AG09319 (cell line): ENCODE measurements at places on chromosomes 11 and 22.

DNA sequence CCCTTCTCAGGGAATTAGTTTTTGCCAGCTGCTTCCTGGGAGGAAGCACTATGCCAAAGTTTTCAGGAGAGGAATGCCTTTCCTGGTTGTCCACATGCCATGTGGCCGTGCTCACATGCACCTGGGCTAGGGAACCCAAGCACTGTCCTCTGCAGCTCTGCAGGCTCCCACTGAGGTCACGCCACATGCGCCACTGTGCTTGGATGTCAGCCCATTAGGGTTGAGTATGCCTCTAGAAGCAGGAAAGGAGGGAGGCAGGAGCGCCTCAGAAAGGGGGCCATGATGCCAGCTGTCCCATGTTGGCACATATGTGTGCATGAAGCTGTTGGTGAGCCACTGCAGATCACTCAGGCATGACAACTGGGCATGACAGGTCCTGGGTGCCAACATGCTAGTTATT is 81.6 kb upstream of the SUSD2 start:
- no peak for DNase-seq

DNA sequence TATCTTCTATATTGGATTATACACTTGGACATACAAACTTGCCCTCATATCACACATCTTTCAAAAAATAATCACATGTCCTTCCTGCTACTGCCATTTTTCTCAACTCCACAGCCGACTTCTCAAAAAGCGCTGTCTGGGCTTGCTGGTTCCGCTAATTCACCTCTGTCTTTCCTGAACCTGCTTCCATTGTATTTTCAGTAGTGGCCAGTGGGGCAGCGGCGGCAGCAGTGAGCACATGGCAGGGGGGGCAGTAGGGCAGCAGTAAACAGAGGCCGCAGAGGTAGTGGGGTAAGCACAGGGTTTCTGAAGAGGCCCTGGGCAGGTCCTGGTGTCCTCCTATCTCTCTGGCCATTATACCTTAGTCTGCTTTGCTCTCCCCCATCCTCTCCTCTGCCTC is 126.3 kb downstream of the RRAS2 start:
- no peak for DNase-seq

DNA sequence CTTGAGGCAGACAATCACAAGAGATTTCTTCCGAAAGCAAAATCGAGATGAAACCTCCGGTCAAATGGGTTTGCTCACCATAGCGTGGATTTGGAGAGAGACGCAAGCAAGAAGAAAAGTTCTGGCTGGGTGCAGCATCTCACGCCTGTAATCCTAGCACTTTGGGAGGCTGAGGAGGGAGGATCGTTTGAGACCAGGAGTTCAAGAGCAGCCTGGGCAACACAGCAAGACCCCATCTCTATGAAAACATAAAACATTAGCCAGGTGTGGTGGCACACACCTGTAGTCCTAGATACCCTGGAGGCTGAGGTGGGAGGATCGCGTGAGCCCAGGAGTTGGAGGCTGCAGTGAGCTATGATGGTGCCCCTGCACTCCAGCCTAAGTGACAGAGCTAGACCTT is 24.4 kb downstream of the MN1 start:
- no peak for DNase-seq

- DNase-seq, result no peak
Measured at GRCh38 chr11:62928011-62928410, 6.8 kb upstream of the CHRM1 start.

DNA sequence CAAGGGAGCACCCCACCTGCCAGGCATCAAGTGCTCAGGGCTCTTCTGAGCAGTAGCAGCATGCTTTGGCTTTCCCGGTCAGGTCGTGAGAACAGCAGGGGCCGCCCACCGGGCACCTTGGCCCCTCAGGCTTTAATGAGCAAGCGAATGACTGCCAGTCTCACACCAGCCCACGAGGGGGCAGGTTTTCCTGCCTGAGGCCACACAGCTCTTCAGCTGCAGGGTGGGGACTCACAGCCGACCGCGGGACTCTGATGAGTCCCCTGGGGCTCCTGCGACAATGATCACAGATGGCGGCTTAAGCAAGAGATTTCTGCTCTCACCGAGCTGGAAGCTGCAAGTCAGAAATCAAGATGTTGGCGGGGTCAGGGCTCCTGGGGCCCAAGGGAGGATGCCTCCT is 14.3 kb upstream of the FGF19 start:
- no peak for DNase-seq

DNA sequence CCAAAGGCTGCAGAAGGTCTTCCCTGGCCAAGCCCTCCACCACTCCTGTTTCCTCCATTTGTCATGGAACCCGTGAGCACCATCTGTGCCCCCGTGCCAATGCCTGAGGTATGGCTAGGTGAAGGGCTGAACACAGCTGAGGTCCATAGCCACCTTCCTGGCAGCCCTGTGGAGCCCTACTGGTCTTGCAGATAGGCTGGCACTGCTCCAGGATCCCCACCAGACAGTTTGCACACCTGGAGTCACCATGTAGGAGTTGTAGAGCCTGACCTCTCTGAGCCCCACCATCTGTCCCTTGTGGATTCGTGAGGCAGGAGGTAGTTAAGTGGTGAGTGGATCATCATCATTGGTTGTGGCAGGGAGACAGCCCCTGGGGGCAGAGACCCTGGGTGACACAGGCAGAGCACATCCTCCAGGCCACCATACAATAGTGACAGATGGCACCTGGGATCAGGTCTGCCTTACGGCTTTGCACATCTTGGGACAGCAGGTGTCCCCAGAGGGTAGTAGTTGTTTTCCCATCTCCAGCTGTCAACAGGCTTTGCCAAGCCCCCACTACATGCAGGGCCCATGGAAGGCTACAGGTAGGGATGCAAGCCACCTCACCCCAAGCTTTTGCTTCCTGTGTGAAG is 52.5 kb upstream of the SUSD2 start:
- DNase-seq, result no peak

- no peak for DNase-seq
Measured at GRCh38 chr11:106827687-106828086, 190.6 kb downstream of the GUCY1A2 start.
